ENCODE measurements at places on chromosomes 16 and 17.

GRCh38 chr17:76263896-76264295, 1.3 kb upstream of the UBALD2 start:
- DNase-seq = peak; percentile 26

- no peak for DNase-seq
Observed at GRCh38 chr17:60656499-60656898, 21.2 kb upstream of the BCAS3 start.

- DNase-seq = no peak
Observed at GRCh38 chr17:46991617-46992016, 12.6 kb upstream of the RPRML start.

DNA sequence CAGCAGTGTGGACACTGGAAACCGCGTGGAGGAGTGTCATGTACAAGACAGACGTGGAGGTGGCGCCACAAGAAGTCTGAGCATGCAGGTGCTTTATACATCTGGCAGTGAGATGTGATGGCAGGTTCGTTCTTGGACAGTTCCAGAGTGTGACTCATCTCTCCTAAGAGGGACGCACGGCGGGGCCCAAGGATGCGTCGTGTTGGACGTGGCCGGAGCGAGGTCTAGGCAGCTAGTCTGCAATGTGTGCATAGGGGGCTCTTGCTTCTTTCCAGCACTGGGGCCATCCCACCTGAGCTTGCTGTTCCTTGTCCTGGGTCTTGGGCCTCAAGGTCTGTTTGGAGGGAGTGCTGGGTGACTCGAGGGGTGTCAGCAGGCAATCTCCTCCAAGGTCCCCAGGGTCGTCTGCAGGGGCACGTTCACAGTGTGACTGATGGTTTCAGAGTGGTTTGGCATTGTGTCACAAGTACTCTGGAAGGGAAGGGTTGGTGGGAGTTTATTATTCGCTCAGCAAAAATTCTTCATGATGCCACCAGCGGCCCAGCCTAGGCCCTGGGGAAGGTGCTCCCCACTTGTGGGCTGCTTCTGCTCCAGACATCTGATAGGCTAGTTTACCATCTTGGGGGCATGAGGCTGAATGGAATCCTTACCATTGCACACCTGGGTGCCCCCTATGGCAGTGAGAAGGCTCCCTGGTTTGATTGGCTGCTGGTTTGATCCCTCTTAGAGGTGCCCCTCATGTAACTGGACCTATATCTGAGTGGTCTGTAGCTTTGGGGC, 22.1 kb downstream of the SPACA3 start:
- no peak for DNase-seq

GRCh38 chr17:78923660-78924453, 1.3 kb downstream of the TIMP2 start:
- peak; percentile 69 for DNase-seq

- no peak for DNase-seq
Observed at GRCh38 chr17:58611331-58611730, 80.5 kb downstream of the TEX14 start.

DNA sequence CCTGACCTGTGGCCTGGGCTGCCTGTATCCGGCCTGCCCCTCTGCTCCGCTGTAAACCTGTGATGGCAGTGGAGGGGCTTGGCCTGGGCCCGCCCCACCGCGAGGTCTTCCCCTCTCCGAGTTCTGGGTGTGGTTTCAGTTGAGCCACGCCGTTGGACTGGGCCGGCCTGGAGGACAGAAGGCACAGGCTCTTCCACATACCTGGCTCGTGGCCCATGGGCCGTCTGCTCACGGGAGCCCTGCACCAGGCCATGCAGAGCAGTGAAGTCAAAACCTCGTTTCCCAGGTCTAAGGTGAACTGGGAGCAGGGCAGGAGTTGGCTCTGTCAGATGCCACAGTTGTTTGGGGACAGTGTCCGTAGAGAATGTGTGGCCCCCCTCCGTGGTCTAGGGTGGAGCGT, 5.6 kb upstream of the RNPS1 start:
- no peak for DNase-seq

DNA sequence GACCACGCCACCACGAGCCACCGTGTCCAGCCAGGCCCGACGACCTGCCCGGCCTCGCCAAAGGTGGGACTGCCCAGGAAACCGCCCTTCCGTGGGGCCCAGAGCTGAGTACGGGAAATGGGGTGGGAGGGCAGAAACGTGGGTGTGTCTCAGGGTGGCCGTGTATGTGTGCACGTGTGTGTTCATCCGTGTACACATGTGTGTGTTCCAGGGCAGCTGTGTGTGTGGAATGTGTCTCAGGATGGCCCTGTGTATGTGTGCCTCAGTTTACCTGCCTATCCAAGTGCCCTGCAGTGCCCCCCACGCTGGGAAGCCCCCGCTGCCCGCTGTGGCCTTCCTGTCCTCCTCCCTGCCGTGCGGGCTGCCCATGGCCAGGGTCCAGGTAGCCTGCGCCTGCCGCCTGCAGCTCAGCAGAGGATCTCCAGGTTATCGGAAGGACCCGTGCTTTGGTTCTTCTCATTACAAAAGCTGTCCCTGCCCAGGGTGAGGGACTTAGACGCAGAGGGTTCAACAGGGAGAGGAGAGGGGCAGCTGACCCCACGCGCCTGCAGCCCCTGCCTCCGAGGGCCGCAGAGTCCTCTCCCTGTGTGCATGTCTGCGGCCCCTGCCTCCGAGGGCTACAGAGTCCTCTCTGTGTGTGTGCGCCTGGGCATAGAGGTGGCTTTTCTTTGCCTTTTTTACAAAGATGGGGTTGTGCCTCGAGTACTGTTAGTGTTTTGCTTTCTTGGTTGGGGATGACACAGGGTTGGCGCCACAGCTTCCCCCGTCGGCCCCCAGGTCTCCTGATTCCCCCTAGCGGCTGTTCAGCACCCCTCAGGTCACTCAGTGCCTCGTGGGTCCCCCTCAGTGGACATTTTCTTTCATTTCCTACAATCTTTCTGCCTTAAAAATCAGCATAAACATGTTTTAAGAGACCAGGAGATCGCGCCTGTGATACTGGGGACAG, 23.6 kb downstream of the ZNF469 start:
- no peak for DNase-seq

DNA sequence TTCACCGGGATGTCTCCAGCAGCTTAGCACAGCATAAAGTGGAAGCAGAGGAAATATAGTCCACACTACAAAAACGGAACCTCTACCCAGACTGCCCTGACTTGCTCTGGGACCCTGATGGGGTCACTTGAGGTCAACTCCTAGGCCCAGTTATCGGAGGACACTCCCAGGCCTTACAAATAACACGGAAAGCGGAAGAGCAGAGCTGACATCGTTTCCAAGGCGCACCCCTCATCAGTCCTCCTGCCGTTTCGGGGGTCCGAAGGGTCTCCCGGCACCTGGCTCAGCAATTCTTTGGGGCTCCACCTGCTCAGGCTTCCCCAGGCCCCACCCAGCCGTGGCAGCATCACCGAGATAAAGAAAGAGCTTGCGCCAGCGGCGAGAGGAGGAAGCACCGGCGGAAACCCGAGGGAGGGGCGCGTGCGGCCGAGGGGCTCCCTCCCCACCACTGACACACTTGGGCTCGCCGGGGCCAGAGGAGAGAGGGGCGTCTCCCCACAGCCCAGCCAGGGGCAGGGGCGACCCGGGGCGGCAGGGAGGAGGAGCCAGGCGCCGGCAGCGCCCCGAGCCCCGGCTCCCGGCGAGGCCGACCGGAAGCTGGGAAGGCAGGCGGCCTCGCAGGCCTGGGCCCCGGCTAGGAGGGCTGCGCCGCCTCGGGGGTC, 727 bp downstream of the CORO7 start:
- DNase-seq = peak; percentile 78

DNA sequence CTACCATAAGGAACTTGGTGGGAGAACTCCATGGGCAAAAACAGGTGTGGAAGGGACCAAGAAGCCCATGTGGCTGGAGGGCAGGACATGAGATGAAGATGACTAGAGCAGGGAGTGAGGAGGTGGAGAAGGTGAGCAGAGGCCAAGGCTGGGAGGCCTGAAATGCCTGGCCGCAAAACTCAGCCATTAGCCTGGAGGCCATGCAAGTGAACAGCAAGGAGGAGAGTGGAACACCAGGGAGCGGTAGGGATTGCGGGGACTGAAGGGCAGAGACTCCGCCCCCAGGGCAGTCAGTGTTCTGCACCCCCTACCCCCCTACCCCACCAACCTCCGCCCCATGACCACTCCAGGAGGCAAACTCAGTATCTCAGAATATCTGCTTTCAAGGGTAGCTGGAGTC, 17.0 kb downstream of the BCL7C start:
- no peak for DNase-seq

GRCh38 chr16:70594569-70594968, 51.8 kb upstream of the IL34 start:
- DNase-seq = no peak

DNA sequence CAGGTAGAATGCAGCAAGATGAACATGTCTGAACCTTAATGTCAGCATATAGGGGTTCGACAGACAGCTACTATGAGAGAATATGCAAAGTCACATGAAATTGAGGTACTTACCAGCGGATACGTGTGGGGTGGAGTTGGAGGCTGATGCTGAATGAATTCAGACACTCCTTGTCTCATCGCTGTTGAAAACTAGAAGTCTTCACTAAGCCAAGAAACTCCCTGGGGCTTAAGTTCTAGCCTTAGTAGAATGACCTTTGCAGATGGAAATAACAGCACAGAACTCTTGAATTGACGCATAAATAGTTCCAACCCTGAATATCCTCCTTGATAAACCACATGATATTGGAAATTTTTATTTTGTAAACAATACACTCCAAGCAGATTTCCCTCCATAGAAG, 32.9 kb upstream of the MYOCD start:
- DNase-seq = no peak

DNA sequence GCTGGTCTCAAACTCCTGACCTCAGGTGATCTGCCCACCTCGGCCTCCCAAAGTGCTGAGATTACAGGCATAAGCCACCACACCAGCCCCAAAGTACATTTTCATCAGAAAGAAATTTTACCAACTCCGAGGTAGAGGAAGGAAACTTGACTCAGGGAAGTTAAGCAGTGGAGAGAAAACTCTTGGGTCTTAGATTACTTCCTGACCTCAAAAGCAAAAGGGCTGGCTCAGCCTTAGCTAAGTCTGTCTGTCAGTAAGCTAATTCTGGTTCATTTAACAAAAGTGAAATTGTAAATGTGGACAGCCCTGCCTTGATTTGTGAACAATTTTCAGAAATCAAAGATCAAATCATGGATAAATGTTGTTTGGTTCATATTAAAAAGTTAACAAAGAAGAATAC, 30.6 kb downstream of the MAP2K6 start:
- DNase-seq = no peak

GRCh38 chr16:9463461-9463860, 372.0 kb downstream of the HAPSTR1 start:
- no peak for DNase-seq

DNA sequence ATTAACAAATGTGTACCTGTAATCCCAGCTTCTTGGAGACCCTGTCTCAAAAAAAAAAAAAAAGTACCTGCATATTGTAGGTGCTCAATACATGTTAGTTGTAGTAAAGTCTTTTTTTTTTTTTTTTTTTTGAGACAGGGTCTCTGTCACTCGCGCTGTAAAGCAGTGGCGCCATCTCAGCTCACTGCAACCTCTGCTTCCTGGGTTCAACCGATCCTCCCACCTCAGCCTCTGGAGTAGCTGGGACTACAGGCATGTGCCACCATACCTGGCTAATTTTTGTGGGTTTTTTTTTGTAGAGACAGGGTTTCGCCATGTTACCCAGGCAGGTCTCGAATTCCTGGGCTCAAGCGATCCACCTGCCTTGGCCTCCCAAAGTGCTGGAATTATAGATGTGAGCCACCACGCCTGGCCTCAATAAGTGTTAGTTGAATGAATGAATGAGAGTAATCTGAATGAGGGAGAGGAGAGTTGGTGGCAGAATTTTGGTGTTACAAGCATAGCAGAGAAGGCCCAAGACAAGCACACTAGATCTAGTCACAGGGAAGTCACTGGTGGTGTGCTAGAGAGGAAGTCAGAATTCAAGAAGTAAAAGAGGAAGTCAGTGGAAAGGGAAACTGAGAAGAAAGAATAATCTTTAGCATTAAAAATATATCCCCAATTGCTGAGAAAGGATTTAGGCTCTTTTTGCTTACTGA, 9.4 kb upstream of the MYL4 start:
- no peak for DNase-seq

GRCh38 chr17:2828397-2829038, 32.3 kb downstream of the RAP1GAP2 start:
- DNase-seq = peak; percentile 77

- no peak for DNase-seq
Observed at GRCh38 chr16:54414671-54415070, 128.1 kb upstream of the IRX3 start.

- no peak for DNase-seq
Observed at GRCh38 chr16:73383195-73383987, 335.5 kb upstream of the ZFHX3 start.

- DNase-seq = no peak
Observed at GRCh38 chr17:17413215-17413792, 63.5 kb upstream of the MED9 start.

GRCh38 chr16:84115919-84116719, 623 bp downstream of the MBTPS1 start:
- peak; percentile 71 for DNase-seq

- no peak for DNase-seq
Observed at GRCh38 chr17:36937959-36938565, 787 bp downstream of the LHX1 start.

DNA sequence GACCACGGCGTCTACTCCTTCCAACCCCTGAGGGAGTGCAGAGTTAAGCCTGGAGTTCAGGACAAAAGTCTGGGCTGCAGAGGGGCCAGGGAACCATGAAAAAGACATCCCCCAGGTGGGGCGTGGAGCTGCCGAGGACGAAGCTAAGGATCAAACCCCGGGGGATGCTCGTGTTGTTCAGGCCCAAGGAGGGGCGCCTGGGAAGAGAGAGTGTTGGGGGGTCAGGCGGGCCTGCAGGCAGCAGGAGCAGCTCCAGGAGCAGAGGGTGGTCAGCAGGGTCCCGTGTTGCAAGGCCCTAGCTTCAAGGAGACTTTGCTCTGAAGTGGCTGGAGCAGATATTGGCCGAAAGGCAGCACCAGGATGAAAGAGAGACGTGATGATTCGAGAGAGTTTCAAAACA, 26.7 kb downstream of the NECAB2 start:
- no peak for DNase-seq

GRCh38 chr16:27718201-27719105, 168.5 kb downstream of the KATNIP start:
- DNase-seq = no peak

Data from activated CD4-positive, alpha-beta T cell treated with anti-CD3 and anti-CD28 coated beads, Interleukin-2, amount 10 ng/mL, durations not matched to agents 7 days and 5 days (primary cell).